NAMALWA (cell line): ENCODE measurements at places on chromosomes 3 and 15.

DNA sequence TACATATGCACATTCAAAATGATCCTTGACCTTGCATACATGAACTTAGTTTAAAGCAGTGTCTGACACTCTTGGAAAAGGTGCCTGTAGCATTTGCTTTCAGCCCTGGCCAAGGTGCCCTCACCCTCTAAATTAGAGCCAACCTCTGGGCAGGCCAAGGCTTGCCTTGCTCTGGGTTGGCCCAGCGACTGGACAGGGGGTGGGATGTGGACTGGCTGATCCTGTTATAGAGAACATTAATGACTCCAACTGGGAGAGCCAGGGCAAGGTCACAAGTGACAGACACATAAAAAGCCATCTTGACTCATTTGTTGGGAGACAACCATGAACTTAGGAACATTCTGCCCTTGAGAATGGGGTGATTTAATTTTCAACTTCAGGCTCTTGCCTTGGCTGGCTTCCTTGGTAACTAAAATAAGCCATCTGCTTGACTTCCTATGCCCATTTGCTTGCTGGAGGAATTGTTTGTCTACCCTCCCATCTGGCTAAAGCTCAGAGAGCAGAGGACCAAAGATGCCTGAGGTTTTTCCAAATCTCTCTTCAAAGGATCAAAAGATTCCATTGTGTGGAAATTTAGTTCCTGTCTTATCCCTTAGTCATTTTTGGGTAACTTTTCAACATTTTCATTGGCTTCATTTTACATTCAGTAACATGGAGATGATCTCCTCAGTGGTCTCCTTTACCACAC is 403.7 kb downstream of the SOX2 start:
- DNase-seq = no peak

- DNase-seq = no peak
Observed at GRCh38 chr15:68497206-68497910, 65.4 kb upstream of the ITGA11 start.

DNA sequence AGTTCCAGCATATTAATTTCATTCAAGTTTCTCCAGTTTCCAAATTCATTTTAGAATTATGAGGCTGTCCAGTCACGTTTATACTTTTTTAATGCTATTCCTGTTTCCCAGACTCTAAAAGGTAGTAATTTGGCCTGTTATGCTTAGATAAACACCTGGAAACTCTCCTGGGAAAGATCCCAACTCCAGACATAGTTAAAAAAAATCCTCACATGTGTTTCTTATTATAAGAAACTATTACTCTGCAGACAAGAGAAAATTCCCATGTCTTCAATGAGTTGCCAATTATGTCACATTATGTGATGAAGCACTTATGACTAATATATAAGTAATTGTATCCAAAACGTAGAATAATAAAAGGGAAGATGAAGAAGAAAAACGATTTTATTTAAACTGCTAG is 137.1 kb upstream of the TMC3 start:
- no peak for DNase-seq

DNA sequence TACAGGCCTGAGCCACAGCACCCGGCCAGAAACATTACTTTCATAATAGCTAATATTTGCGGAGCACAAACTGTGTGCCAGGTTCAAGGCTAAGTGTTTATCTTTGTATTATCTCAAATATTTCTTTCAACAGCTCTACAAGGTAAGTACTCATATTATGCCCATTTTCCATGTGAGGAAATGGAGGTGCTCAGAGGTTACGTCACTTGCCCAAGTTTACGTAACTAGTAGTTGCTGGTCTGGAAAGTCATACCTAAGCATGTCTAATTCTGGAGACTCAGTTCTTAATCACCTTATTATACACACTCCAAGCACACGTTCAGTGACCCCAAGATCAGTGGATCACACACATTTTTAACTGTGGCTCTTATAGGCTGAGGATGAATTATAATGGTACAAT is 177.5 kb downstream of the OXSM start:
- no peak for DNase-seq

DNA sequence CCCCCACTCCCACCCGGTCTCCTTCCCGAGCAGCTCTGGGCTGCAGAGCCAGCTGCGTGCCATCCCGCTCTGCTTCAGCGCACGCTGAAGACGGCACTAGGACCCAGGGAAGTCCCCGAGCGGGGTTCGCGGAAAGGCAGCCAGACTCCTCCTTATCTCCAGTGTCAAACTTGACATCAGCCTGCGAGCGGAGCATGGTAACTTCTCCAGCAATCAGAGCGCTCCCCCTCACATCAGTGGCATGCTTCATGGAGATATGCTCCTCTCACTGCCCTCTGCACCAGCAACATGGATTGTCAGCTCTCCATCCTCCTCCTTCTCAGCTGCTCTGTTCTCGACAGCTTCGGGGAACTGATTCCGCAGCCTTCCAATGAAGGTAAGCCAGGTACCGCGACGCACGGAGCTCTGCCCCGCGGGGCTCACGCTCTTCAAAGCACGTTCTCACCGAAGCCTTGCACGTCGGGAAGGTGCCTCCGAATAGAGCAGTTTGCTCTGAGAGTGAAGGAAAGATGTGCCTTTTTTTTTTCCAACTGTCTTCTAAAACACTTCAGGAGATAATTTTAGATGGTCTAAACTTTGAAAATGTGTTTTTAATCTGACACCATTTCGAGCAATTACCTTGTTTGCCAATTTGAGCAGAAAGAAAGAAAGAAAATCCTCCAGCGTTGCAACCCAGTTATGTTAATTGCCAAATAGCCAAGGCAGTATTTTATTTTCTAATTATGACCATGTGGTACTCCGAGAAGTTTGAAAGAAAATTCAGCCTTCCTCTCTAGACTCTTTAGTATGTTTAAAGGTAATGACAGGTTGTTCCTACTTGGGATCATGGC is at the start of gene EPHA3:
EPHA3 (plus strand) TSS at position 161 of the 830 bp plus-strand sequence; CDS start at position 289, 128 bp downstream.
- DNase-seq = no peak

GRCh38 chr3:52432691-52433141 is 12.2 kb downstream of the SEMA3G start:
- DNase-seq = no peak

GRCh38 chr3:76026379-76026778 is 241.0 kb upstream of the ZNF717 start:
- no peak for DNase-seq

DNA sequence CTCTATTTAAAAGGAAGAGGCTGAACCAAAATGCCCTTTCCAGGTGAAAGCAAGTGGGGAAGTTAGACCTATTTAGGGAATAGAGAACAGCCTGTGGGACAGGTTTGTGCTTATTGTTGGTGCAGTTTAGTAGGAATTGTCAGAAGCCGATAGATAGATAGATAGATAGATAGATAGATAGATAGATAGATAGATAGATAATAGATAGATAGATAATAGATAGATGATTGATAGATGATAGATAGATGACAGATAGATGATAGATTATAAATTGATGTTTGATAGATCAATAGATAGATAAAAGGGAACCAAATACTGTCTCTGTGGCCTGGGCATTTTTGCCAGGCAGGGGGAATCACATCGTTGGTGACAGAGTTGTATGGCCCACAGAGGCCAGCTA is 42.5 kb downstream of the SH3GL3 start:
- DNase-seq = no peak

DNA sequence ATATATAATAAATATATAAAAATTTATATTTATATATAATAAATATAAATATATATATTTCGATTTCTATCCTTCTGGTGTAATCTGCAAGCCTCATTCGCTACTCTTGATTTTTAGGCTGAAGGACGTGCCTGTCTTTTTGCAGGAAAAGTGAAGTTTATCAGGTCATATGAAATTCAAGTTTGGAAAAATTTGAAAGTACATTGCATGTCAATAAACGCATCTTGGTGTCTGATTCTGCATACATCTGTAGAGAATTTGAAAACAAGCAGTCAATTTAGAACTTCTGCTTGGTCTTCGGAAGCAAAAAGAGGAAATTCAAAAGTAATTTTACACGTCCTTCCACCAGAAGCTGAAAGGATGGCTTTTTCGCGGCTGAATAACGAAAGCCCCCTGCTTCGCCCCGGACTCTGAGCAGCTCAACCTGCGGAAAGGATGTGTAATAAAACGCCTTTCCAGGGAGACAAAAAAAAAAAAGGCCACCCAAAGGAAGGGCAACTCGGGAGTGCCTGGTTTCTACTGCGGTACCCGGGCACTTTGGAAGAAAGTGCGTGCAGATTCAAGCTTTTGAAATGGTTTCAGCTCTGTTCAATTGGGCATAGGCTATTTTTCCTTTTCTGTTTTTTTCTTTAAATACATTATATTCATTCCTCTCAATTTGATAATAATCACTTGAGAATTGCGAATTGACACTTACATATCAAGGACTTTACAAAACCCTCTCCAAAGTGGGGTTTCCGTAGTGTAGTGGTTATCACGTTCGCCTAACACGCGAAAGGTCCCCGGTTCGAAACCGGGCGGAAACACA is 1.5 kb upstream of the MYNN start:
- peak; percentile 95 for DNase-seq

DNA sequence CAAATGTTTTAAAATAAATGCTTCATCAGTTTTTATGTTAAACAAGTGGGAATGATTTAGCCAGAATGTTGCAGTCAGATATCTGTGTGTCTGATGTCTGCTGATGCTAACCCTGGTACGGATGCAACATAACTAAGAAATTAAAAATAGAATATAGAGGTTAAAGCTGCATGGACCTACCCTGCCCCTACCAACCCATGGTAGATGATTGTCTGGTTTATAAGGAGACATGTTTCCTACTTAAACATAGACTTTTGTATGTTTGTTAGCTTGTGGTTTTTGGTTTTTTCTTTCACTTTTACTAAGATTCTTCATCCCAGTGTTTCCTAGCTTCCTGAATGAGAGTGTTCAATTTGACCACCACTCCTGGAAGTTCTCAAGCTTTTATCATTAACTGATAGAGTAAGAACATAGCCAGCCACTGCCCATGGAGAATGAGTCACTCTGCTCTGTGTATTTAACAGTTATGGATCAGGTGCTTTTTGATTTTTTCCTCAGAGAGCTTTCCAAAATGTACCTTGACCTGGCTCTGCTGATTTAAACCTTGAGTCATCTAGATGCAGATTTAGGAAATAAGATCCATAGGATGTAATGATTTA is 70.7 kb upstream of the VEPH1 start:
- no peak for DNase-seq

- no peak for DNase-seq
Observed at GRCh38 chr15:96374499-96374898, 44.0 kb downstream of the NR2F2 start.

DNA sequence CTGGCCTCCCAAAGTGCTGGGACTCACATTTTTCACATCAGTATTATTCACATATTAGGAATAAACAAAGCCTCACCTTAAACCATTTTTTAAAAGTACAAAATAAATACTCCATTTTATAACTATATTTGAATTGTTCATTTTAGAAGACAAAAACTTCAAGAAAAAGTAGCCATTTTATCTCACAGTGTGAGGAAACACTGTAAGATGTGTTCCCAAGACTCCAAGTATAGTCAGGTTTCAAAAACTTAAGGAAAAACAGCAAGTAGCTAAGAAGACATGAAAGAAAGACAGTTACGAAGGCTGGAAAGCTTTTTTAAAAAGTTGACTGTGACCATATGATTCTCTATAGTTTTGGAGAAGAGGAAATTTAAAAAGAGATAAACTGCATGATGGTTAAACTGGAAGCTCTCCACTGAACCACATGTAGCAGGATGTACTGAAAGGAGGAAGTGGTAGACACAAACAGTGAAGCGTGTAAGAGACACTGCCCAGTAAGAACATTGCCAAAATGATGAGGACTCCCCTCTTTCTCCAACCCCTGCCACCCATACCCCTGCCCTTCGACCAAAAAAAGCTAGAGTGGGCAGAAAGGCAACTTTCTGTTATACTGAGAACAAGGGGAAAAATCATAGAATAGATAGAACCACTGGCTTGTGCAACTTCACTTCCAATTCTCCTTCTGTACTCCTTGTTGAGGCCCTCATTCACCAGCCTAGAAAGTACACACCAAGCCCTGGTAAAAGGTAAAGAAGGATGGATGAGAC is 6.2 kb upstream of the TMF1 start:
- peak; percentile 39 for DNase-seq

DNA sequence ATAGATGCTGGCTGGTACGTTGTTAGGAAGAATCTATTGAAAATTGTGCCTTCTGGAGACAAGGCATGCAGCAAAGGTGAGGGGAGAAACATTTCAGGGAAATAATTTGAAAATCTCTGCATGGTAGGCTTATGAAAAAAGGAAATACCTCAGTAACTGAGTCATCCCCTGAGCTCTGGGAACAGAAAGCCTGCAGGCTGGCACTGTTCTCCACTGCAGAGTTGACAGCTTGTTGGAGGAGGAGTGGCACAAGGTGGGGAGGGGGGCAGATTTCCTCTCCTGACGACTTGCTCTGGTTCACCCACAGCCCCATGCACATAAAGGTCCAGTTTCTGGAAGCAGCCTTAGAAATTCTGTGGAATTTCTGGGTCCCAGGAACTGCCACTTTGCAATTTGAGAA is 179.4 kb downstream of the ABHD5 start:
- DNase-seq = no peak

- DNase-seq = peak; percentile 19
Observed at GRCh38 chr3:40930131-40930538, 269.2 kb upstream of the CTNNB1 start.

DNA sequence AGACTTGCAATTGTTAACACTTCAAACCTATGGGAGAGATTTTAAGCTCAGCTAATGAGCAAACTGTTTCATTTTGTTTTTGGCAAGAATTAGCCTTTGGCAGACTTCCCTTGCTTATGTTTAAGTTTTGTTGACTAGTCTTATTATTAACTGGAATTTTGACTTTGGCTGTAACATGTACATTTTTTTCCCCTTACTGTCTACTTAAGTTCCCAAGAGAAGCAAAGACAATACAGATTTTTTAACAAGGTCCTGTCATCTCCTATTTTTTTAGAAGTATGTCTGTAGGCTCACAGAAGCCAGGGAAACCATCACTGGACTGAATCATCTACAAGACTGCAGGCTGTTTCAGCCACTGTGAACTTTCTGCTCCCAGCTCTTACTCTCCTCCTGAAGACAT is 74.3 kb downstream of the DGKG start:
- no peak for DNase-seq

DNA sequence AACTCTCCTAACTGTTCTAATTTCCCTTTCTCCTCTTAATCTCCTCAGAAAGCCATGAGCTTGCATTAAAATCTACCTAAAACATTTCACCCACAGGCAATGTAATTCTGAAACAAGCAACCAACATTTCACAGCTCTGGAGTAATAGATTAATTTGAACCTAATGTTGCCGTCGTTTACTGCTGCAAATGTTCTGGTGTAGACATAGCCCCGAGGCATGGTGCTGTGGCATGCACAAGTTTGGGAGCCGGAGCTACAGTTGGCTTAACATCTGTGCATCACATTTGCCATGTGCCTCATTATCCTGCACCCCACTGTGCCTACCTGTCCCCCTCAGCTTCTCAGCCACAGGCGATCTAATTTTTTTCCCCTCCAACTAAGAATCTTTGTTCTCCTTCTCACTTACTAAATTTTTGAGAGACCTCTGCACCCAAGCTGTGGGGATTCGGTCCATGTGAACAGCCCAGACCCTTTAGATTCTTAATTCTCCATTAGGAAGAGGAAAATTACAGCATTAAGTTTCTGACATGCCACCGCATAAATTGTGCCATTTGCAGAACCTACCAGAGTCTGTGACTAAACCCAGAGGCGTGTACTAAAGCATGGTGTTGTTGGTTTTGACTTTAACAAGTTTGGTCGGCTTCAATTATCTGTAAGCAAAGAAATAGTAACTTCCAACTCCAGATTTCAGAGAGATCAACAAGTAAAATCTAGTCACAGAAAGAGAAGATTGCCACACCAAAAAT is 419.2 kb downstream of the MECOM start:
- DNase-seq = no peak

- DNase-seq = peak; percentile 27
Observed at GRCh38 chr3:5731100-5731499, 543.6 kb downstream of the EDEM1 start.
